Hematopoietic multipotent progenitor cell (in vitro differentiated cells): ENCODE measurements at places on chromosomes 11 and 22.

DNA sequence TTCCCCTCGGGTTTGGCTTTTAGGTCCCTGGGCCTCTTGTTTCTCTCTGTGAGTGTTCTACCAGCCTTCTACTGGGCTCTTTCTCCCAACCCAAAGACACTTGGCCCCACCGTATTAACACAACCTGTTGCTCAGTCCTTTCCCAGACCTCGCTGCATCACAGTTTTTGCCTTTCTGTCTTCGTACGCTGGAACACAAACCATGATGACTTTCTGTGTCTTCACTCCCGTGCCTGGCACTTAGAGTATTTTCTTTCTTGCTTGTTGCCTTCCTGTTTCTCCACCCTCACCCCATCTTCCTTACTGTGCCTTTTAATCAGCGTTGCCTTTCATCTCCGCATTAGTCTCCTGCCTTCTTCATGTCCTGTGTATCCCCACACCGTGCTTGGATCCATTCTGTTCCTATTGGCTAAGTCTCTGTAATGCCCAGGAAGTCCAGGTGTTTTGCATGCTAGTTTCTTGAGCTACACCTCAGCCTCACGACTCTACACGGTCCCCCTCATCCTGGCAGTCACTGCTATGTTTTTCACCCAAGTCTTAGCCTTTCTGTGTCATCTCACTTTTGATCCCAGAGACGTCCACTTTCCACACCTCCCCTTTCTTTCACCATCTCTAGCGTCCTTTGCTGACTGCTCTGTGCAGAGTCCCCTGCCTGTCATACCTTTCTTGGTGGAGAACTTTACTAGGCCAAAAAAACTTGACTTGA lies 1.6 kb downstream of the MARK2 start:
- DNase-seq, result no peak

DNA sequence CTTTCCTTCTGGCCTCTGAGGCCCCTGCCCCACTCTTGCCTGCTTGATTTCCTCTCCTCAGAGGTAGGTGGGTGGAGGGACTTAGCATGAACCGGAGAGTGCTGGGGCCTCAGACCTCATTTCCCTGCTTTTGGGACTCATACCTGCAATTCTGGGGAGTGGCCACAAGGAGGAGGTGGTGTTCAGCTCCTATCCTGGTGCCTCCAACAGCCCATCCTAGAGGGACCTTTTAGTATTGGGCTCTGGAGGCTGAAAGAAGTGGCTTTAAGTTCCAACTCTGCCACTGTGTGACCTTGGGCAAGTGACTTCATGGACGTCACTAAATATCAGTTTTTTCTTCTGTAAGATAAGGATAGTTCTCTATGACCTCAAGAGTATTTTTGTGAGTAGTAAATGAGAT lies 98.6 kb downstream of the KIAA1671 start:
- no peak for DNase-seq

- no peak for DNase-seq
These were observed 39.0 kb downstream of the UVRAG start for GRCh38 chr11:75853971-75854370.

- no peak for DNase-seq
These were observed 54.6 kb downstream of the LRRC32 start for GRCh38 chr11:76615950-76616349.

GRCh38 chr11:114354076-114354475 lies 46.2 kb downstream of the C11orf71 start:
- DNase-seq, result no peak
